ENCODE measurements at places on chromosomes 3 and 15.

- no peak for DNase-seq
Observed at GRCh38 chr15:32659340-32660155, 18.0 kb downstream of the SCG5 start.

DNA sequence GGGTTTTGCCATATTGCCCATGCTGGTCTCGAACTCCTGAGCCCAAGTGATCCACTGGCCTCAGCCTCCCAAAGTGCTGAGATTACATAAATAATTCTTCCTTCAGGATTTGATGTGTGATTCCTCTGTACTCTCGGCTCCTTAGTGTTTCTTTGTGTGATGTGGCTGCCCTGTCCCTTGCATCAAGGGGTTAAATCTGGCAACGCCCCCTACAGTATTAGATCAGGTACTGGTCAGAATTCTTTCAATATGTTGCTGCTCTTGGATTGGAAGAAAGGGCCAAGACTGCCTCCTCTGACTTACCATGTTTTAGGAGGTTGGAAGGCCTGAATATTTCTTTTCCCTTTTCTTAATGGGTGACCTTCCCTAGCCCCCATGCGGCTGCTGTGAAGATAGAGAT is 390.6 kb upstream of the WNT5A start:
- DNase-seq, result no peak

DNA sequence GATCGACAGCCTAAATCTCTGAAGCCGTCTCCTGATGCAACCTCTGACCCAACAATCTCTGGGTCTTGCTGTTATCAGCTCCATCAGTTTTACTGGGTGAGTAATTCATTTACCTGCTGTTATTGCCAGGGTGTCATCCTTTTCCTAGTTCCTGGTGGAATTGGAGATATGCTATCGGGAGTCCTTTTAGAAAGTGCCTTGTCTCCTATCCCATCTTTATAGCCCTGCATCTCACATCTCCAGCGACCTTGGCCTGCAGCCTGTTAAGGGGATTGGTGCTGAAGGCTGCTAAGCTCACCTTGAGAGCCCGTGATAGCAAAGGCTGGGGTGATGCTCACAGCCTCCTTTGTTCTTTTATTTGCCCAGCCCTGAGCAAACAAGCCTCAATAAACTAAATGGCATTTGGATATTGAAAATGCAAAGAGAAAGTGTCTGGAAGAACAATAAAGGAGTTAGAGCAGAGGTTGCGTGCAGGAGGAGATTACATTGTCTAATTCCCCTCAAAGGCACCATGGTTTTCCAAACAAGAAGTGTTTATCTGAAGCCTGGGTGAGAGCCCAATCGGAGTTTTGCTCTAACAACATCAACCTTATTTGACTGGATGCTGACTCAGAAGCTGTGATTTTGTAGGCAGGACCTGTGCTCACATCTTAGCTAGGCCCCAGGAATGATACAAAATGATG is 101.8 kb downstream of the RPLP1 start:
- DNase-seq, result no peak

- no peak for DNase-seq
Observed at GRCh38 chr3:25587094-25587493, 77.6 kb downstream of the TOP2B start.
